ENCODE measurements at places on chromosomes 12 and 14.

- DNase-seq = no peak
Measured at GRCh38 chr12:73531752-73532151, 1005.9 kb upstream of the ATXN7L3B start.

DNA sequence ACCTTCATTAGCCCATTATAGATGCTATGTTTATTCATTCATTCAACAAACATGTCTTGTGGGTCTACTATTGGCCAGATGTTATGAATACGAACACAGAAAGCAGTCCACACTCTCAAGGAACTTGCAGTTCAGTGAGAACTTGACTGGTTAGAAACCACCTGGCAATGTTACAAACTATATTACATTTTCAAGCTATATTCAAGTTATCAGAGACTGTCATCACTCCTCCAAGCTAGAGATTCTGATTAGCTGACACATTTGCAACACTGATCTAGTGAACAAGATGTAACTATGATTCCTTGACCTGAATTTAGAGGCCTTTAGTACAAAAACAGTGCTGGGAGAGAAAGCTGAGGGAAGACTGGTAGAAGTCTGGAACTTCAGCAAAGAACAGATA is 170.7 kb upstream of the EEA1 start:
- DNase-seq = no peak

DNA sequence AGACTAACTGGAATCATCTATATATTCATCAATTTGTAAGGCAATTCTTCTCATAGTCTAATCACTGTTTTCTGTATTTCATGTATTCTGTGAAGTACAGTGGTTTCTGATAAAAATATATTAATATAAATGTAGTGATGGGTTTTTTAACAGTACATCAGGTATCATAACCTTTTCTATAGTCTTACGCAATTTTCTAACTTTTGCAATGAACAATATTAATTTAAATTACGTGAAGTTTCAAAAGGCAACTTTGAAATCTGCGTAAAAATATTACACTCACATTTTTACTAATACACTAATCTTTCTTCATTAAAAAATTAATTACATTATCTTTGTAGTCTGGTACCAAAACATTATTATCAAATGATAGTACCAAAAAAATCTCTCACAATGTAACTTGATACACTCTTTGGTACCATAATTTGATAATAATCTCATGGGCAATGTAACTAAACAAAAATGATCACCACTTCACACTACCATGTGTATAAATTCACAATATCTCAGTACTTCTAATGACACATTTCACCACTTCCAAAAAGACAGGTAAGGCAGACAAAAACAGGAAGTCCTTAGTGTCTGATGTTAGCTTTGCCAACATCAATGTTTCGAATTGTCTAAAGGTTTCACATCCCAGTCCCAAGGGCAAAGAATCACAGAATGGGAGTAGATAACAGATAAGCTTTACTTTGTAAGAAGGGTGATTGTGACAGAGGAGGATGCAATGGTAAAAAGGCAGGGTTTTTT is 8.7 kb downstream of the DNAI7 start:
- no peak for DNase-seq

- DNase-seq = peak; percentile 41
Measured at GRCh38 chr12:42705863-42706262, 116.3 kb upstream of the PRICKLE1 start.

DNA sequence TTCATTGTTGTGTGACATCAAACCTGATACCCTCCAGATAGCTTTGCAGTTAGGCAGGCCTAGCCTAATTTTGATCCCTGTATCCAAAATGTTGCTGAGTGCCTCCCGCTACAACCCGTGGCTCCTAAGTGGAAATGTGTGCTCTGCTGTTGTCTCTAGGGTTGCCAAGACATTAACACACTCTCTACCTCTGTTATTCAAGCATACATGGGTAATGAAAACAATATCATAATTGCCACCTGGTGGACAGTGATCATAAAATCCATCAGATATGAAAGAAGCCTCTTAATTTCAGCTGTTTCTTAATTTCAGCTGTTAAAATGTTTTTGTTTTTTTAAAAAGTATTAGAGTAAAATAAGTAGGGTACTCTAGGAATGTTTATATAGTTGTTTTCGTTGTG is 93.5 kb downstream of the PLEKHA5 start:
- no peak for DNase-seq

- DNase-seq = no peak
Measured at GRCh38 chr12:2967651-2968050, 8.5 kb downstream of the TEAD4 start.

GRCh38 chr14:59464486-59465315 is 479 bp downstream of the GPR135 start:
- DNase-seq = no peak

GRCh38 chr14:60575008-60575407 is 66.1 kb downstream of the SIX6 start:
- DNase-seq = no peak

DNA sequence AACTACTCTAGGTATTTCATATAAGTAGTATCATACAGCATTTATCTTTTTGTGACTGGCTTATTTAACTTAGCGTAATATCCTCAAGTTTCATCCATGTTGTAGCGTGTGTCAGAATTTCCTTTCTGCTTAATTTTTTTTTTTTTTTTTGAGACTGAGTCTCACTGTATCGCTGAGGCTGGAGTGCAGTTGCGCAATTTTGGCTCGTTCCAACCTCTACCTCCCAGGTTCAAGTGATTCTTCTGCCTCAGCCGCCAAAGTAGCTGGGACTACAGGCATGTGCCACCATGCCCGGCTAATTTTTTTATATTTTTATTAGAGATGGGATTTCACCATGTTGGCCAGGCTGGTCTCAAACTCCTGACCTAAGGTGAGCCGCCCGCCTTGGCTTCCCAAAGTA is 28.9 kb downstream of the PNMA1 start:
- no peak for DNase-seq

Data from AG04449 (cell line).